Dermis microvascular lymphatic vessel endothelial cell (primary cell): ENCODE measurements at places on chromosomes 16 and 17. TPM values are rescaled to one million over a fixed set of nuclear protein-coding genes. Genes with fewer than 3 reads are reported as not detected.

Gene TBX21
- total RNA-seq = not detected in 2 replicates

DNA sequence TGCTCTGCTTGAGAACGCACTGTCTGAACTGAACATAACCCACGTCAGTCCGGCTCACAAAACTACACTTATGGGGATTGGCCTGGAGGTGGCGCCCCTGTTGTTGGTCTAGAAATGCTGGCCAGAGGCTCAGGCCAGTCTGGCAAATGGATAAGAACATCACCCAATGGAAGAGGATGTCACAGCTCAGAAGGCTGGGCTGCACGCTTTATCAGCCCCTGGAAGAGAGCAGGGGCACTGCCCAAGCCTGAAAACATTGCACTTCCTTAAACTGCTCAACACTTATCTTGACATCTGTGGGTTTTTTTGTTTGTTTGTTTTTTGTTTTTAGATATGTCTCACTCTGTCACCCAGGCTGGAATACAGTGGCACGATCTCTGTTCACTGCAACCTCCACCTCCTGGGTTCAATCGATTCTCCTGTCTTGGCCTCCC is 24.8 kb upstream of the BPTF start:
- peak; percentile 87 for DNase-seq

DNA sequence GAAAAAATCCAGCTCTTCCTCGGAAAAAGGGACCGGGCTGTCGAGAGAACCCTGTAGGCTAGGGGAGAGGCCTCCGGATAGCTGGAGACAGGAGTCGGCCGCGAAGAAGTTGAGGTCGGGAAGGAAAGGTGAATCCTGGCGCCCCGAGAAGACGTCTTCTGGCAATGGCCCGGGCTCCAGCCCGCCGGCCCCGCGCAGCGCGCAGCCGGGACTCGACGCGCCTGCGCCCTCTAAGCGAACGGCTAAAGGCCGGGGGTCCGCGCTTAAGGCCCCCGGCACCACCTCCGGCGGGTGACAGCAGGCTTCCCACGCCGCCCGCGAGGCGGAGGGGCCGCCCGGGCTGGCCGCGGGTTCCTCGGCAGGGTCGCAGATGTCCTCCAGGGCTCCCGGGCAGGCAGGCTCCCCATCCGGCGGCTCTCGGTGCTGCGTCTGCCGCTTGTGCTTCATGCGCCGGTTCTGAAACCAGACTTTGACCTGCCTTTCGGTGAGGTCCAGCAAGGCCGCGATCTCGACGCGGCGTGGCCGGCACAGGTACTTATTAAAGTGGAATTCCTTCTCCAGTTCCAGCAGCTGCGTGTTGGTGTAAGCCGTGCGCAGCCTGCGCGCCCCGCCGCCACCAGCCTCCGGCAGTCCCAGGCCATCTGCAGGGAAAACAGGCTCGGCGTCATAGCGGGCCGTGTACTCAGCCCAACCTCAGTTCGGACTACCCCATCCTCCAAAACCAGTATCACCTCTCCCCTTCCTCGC is 1.6 kb downstream of the HOXB2 start:
- DNase-seq = peak; percentile 61

Gene FOXJ1
- total RNA-seq = not detected in 2 replicates

Gene SLC2A4
- 0.76 and 0.90 TPM in 2 replicates for total RNA-seq

GRCh38 chr17:34246881-34247280 is 8.2 kb upstream of the CCL2 start:
- no peak for DNase-seq

- DNase-seq = peak; percentile 61
Observed at GRCh38 chr17:8125154-8125946, 1.4 kb upstream of the HES7 start.
